ENCODE measurements at places on chromosomes 1 and 21.

DNA sequence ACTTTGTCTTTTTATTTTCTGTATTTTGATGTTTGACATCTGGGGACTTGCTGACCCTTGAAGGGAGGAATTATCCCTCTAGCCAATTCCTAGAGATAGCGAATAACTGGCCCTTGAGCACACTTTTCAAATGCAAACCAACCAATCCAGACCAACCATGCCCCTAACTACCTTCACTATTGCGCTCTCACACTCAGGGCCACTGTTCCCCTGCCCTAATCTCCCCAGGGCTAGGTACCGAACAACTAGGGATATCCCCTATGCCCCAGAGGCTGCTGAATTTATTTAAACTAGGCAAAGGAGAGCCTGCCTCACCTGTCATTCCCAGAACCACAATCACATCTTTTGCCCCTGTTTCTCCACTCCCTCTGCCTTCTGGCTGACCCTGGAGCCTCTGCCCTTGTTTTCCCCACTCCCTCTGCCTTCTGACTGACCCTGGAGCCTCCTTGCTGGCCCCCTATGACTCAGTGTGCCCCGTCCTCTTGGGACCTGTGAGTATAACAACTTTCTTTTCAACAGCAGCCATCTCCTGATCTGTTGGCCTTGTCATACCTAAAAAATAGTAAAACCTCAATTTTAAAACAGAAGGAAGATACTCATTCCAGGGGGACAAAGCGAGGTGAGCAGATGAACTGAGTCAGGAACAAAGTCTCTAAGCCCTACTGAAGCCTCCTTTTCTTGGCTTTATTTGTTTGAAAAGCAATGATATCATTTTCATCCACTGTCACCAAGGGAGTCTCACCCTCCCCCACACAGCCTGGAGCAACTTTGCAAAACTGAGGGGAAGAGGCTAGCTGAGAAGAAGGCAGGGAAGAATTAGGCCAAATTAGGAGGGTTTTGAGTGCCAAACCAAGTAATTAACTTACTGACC lies 115.5 kb downstream of the NMNAT2 start:
- no peak for DNase-seq

DNA sequence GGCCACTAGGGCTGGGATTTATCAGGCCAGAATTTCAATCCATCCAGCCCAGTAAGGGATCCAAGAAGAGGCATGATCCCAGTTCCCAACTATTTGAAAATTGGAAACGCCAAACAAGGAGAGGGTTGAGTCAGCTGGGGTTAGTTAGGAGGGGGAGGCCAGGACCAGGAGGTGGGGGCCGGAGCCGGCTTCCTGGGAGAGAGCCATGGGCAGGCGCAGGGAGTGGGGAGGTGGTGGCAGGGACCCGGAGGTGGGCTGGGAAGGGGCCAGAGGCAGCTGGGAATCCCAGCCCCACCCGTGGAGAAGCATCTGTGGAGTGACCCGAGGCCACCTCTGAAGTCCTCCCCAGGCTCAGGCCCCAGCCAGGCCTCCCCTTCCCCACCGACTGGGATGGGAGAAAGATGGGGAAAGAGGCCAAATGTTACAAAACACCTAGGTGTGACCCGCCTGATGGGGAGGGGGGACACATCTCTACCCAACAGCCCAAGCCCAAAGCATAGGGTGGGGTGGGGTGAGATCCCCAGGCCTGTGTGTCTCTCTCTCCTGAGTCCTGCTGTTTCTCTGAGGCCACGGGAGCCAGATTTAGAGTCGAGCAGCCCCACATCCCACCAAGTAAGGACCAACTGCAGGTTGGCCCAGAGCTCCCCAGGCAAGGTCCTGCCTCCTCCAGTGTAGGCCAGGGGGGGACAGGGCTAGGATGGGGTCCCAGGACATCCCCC lies 10.1 kb downstream of the HSPG2 start:
- no peak for DNase-seq

- DNase-seq = no peak
Measured at GRCh38 chr1:59833991-59834390, 19.2 kb downstream of the HOOK1 start.

GRCh38 chr1:22142315-22143064 lies 407 bp downstream of the WNT4 start:
- DNase-seq = peak; percentile 17

DNA sequence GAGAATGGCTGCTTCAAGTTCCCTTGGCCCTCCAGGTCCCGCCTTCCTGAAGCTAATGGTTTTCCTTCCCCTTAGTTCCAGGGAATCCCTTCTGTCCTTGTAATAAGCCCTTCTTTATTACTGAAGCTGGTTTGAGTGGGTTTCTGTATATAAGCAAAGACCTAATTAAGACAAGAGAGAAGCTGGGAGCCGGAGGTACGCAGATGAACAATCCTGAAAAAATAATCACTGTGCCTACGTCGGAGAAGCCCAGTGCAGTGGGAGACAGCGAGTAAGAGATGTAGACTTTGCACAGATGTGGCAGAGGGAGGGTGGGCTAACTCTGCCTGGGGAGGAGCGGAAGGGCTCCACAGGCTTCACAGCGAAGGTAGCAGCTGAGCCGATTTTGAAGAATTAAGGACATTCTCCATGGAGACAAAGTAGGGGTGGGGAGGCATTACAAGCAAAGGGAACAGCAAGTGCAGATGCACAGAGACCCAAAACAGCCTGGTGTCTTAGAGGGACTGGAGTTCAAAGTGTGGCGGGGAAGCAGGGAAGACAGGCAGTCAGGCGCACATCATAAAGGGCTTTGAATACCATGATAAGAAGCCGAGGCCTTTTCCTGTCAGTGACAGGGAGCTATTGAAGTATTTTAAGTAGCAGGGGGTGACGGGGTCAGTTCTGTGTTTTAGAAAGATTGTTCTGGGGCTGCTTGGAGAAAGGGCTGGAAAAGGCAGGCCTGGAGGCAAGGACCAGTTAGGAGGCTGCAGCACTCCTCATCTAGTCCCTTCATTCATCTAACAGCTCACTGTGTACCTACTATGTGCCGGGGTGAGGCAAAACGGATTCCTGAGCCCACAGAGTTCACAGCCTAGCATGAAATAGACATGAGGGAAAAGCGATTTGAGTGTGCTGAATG lies 6.5 kb downstream of the RIMS3 start:
- DNase-seq = no peak

DNA sequence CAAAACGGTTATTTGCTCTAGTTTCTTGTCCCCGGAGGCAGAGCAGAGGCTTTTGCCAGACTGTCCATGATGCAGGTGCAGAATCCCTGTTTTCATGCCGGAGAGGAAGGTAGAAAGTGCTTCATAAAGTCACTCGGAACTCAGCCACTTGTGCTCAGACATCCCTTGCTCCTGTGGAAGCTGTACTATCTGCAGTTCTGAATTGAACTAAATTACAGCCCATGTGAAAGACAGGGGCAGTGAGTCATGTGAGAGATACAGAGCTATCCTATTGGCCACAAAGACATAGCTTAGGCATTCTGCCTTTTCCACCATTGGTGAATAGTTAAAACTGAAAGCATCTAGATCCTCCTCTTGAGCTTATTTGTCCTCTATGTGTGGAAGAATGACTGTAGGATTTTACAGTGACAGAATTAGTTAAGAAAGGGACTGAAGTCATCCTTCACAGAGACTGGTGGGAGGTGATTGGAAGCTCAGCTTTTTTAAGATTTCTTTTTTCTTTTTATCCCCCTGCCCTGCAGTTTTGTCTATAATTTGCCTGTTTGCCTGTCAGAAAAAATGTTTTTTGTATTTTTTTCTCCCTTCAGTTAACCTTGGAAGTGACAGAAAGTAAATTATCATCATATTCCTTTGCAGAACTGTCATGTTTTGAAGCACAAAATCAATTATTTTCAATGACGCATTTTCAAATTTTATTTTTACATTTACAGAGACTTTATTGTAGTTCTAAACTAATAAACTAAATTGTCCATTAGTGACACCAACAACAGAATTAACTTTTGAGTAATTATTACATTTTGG lies 298.6 kb downstream of the PTPRC start:
- peak; percentile 97 for DNase-seq

DNA sequence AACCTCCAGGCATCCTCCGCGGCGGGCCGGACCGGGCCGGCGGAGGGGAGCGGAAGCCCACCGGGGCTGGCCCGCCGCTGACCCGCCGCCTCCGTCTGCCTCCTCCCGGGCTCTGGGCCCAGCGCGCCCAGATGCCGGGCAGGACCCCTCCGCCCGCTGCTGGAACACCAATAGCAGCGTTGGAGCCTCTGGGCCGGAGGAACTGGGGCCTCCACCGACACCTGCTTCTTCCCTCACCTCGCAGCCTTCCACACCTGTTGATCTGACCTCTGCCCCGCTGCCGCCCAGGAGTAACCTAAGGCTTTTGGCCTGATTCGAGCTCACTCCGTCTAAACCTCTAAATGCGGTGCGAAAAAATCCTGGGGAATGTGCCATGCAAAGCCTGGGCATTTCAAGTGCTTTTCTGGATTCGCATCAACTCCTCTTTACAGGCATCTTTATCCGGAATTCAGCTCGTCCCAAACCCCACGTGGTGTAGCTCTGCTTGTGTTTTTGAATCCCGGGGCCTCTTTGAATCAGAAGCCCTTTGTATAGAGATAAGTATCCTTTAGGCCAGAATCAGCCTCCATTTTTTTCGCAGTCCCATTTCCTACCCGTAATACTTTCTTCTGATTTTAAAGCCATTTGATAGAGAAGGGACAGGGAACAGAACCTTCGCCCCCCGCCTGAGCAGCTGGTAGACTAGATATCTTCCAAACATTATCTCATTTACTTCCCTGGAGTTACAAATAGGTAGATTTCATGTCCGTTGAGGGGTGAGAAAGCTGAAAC lies 680 bp upstream of the CNN3 start:
- peak; percentile 54 for DNase-seq

- DNase-seq = no peak
Measured at GRCh38 chr21:29434081-29434480, 135.4 kb downstream of the BACH1 start.

GRCh38 chr1:30900931-30901560 lies 7.5 kb downstream of the SDC3 start:
- DNase-seq = no peak

DNA sequence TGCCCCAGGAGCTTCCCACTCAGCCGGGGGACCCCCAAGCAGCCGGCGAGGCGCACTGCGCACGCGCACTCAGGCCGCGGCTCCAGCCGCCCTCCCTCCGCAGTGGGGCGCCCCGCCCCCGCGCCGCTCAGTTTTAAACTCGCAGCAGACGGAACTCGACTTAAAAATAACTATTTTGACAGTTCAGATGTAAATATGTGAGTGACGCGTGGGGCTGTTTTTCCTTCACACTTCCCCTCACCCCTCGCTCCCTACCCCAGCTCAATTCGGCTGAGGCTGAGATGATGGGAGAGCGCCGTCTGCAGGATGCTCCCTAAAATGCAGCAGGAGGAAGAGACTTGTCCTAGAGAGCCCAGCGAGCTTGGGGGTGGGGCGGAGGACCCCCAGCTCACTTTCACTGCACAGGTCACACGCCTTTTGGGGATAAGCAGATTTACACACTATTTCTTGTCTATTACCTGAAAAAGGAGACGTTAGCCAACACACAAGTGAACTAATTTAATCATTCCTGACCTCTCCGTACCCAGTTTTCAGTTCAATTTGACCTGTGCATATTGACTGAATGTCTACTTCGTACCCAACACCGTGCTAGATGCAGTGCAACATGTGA lies 8.9 kb upstream of the LEMD1 start:
- no peak for DNase-seq

- DNase-seq = peak; percentile 72
Measured at GRCh38 chr1:117612517-117613248, 6.8 kb downstream of the TENT5C start.

DNA sequence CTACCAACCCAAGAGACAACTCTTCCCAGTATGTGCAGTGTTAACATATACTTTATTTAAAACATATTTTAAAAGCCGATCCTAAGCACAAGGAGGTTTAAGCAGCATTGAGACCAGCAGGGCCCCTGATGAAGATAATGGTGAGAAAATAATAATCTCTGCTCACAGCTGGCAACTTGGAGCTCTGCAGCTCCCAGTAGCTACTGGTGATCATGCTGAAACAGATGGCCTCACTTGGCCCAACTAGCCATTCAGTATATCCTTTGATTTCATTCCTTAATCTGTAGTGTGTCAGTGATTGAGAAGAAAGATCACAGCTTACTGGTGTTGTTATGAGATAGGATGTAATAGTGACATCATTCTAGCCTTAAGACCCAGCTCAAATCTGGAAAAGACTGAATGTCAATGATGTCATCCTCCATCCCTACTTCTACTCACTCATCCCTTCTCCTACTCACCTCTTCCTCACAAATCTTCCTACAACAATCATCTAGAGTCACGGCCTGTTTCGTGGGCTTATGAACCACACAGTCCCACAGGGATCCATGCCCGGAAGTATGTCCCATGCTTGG lies 817.9 kb downstream of the PLA2G4A start:
- DNase-seq = no peak

GRCh38 chr1:184504040-184504954 lies 117.5 kb downstream of the C1orf21 start:
- no peak for DNase-seq

DNA sequence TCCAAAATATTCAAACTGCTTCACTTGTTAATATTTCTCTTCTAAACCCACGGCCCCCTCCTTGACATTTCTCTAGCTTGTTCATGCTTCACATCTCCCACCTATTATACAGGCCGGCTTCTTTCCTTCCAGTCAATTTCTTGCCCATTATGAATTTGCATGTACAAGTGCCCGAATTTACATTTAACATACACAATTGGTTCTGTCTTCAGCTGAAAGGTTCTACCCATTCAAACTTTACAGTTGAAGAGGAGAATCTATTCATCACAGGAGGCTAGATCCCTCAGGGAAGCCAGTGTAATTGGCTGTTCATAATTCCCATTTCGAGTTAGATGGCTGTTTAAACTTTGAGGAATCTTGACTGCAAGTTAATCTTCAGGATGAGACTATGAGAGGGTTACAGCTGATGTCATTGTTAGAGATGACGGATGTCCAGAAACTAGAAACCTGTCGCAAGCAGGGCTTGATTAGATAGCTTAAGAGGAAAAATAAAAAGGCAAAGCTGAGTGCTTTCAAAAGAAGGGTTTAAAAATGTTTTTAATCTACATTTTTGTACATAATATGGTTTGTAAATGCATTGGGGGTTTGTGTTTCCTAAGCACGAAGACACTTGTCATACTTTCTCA lies 157.0 kb downstream of the ADSS2 start:
- DNase-seq = no peak

GRCh38 chr1:101407505-101408211 lies 170.8 kb downstream of the S1PR1 start:
- no peak for DNase-seq

- no peak for DNase-seq
Measured at GRCh38 chr1:205681364-205681763, 1.1 kb upstream of the SLC45A3 start.
